Left lobe of liver (tissue), 2 donors: ENCODE measurements at places on chromosomes 6 and 20.

GRCh38 chr6:38861926-38862401 is 146.9 kb downstream of the DNAH8 start:
- DNase-seq, result no peak

- peak; percentile 11 for DNase-seq
Measured at GRCh38 chr20:10665027-10665561, 8.7 kb downstream of the JAG1 start.

DNA sequence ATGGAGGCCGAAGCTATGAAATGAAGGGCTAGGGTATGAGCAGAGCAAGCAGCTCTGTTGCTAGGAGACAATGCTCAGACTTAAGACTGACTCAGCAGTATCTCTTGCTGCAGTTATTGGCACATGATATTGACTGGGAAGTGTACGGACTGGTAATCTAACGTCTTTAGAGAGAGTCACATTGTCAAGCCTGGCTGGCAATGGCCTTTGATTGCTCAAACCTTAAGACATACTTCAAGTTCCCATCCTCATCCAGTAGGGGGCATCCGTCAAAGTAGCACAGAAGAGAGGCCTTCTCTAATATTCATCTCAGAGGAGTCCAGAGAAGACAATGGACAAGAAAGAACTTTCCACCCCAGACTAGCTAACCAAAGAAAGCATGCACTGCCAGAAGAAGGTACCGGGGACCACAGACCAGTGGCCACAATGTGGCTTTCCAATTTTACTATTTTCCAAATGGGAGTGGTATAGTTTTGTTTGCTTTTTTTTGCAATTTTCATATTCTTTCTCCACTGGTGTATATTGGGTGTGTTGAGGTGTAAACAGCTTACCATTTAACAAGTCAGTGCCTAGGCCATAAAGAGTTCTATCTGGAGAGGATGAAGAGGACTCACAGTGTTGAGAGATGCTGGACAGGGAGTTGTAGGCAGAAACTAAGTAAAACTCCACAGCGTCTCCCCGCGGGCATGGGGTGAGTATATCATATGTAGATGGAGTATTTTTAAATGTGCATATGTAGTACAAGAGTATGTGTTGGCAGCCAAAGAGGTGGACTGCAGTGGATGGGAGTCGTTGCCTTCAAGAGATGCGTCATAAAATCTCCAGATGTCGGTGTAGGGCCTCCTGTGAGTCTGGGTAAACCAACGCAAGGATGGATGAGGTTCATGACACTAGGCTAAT is 36.7 kb downstream of the LRFN2 start:
- DNase-seq, result no peak

DNA sequence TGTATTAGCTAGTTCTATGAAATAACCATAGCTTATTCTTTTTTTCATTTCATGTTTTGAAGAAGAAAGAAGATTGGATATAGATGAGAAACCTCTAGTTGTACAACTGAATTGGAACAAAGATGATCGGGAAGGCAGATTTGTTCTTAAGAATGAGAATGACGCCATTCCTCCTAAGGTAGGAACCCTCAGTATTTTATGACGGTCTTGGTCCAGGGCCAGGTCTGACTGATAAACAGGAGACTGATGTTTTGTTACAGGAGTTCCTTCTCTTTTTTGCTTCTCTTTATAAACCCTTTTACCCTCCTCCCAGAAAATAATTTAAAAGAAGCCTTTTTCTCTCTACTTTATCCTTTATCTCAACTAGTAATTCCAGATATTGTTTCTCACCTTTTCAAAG is 43.6 kb downstream of the AFDN start:
- no peak for DNase-seq

GRCh38 chr6:51908243-51908642 is 179.2 kb downstream of the PKHD1 start:
- no peak for DNase-seq
